ENCODE measurements at places on chromosomes 2 and 18.

- H3K27me3 ChIP-seq: no peaks in the 10 kb centered on the region
- H3K27ac ChIP-seq: no peak overlapping the region
- no peaks in the 10 kb centered on the region for H3K4me1 ChIP-seq
- H3K4me3 ChIP-seq: no peak overlapping the region
- no peaks in the 10 kb centered on the region for H3K36me3 ChIP-seq
Observed at GRCh38 chr2:137969418-137969765, 5.1 kb downstream of the HNMT start.

- H3K4me1 ChIP-seq: peaks cover 11% of the 10 kb centered on the region
- H3K27ac ChIP-seq: no peak overlapping the region
- DNase-seq: no peak
- H3K27me3 ChIP-seq: peaks cover 2% of the 10 kb centered on the region
- no peaks in the 10 kb centered on the region for H3K36me3 ChIP-seq
- H3K4me3 ChIP-seq: no peak overlapping the region
Observed at GRCh38 chr2:8257502-8257901, 424.4 kb upstream of the ID2 start.

GRCh38 chr2:85911097-85911496 lies 22.3 kb upstream of the ST3GAL5 start:
- H3K4me1 ChIP-seq: no peaks in the 10 kb centered on the region
- peaks cover 4% of the 10 kb centered on the region for H3K27me3 ChIP-seq
- H3K4me3 ChIP-seq: no peak overlapping the region
- no peak for DNase-seq
- H3K36me3 ChIP-seq: no peaks in the 10 kb centered on the region

GRCh38 chr18:77762014-77762413 lies 512.4 kb downstream of the GALR1 start:
- H3K4me3 ChIP-seq: no peak overlapping the region
- H3K4me1 ChIP-seq: no peaks in the 10 kb centered on the region
- no peak for DNase-seq
- no peaks in the 10 kb centered on the region for H3K36me3 ChIP-seq
- H3K27me3 ChIP-seq: peaks cover 3% of the 10 kb centered on the region

- H3K27me3 ChIP-seq: no peaks in the 10 kb centered on the region
- H3K4me3 ChIP-seq: no peak overlapping the region
- no peaks in the 10 kb centered on the region for H3K36me3 ChIP-seq
- no peaks in the 10 kb centered on the region for H3K4me1 ChIP-seq
- H3K27ac ChIP-seq: no peak overlapping the region
- no peak for DNase-seq
Observed at GRCh38 chr2:188795762-188796161, 178.4 kb upstream of the COL3A1 start.

GRCh38 chr2:221961561-221961960 lies 337.2 kb downstream of the PAX3 start:
- H3K27ac ChIP-seq: no peak overlapping the region
- DNase-seq: no peak
- no peaks in the 10 kb centered on the region for H3K36me3 ChIP-seq
- H3K27me3 ChIP-seq: no peaks in the 10 kb centered on the region
- no peak overlapping the region for H3K4me3 ChIP-seq

GRCh38 chr2:223797037-223797436 lies 40.3 kb downstream of the AP1S3 start:
- no peak for DNase-seq
- peaks cover 10% of the 10 kb centered on the region for H3K4me1 ChIP-seq

GRCh38 chr18:11155034-11155759 lies 5.8 kb upstream of the PIEZO2 start:
- no peak for DNase-seq
- H3K4me1 ChIP-seq: no peaks in the 10 kb centered on the region
- no peak overlapping the region for H3K4me3 ChIP-seq
- H3K36me3 ChIP-seq: no peaks in the 10 kb centered on the region

DNA sequence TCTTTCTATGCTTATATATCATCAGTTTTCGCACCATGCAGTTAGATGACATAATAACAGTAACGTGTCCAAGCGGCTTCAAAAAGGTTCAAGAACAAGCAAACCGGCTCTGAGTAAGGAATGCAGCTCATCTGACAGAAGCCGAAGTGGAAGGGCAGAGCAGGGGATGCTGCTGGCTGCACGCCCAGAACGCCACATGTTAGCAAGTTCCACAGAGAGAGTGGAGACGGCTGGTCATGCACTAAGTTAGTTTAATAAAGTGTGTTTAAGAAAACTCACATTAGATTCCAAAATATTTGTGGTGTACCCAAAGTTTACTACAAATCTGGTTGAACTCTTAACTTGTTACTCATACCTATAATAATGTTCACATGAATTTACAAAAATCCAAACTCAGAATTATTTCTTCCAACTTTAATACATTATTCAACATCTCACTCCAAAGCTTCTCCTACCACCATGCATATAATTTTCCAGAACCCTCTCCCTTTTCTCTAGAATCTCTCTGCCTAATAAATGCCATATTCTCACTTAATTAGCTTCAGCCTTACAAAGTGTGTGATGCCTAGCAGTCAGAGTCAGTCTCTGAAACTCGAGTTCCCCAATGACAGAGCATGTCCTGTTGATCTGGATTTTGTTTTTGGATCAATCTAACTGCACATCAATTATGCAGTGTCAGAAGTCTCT lies 170.0 kb downstream of the DNAH7 start:
- H3K36me3 ChIP-seq: no peaks in the 10 kb centered on the region
- H3K27me3 ChIP-seq: no peaks in the 10 kb centered on the region
- no peak for DNase-seq
- H3K4me3 ChIP-seq: no peak overlapping the region

- H3K27ac ChIP-seq: peak within 1 kb of the TSS; percentile 97
- peak; percentile 75 for DNase-seq
- H3K36me3 ChIP-seq: peaks cover 48% of the 10 kb centered on the region
- H3K4me3 ChIP-seq: peak within 1 kb of the TSS; percentile 100
- no peaks in the 10 kb centered on the region for H3K27me3 ChIP-seq
Observed at GRCh38 chr2:157443795-157444640, at the start of gene CYTIP. TSS of gene CYTIP (minus strand) at chr2:157444089. CDS start at chr2:157444020, 69 bp downstream.
